ENCODE measurements at places on chromosomes 12 and 14. TPM values are rescaled to one million over a fixed set of nuclear protein-coding genes. Genes with fewer than 3 reads are reported as not detected.

DNA sequence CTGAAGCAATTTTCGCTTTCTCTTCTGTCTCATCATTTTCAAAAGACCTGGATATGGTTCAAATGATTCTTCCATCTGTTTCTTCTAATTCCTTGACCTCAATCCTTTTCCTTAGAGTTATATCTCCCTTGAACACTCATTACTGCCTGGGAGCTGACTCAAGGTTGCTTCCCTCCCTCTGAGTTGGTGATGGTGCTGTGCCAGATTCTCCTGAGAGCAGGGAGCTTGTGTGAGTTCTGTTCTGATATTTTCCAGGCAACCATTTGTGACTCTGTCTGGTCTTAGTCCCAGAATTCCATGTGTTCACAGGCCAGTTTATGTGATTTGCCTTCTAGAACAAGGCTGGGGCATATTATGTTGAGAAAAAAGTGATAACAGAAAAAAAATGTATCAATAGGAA is 505.1 kb upstream of the SYT1 start:
- no peaks in the 10 kb centered on the region for H3K36me3 ChIP-seq
- no peak overlapping the region for H3K27ac ChIP-seq
- no peak overlapping the region for H3K4me3 ChIP-seq
- H3K27me3 ChIP-seq = no peaks in the 10 kb centered on the region
- no peak for DNase-seq

- H3K4me1 ChIP-seq = peaks cover 1% of the 10 kb centered on the region
- peaks cover 2% of the 10 kb centered on the region for H3K36me3 ChIP-seq
- H3K27me3 ChIP-seq = peaks cover 6% of the 10 kb centered on the region
Observed at GRCh38 chr12:94046626-94047410, 101.6 kb upstream of the PLXNC1 start.

DNA sequence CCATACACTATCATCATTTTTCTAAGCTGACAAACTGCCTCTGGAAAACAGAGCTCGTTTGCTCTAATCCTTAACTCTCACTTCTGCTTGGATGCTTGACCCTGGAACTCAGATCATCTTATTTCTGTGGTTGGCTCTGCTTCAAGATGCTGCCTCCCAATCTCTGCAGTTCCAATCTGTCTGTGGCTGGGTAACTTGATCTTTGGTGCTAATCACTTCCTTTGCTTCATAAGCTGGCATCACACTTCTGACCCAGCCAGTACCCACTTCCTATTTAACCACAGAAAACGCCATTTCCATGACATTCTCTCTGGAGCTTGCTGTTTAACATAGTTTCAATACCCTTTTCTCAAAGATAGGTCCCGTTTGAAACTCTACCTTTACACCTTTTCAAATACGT is 254.2 kb downstream of the ACSS3 start:
- H3K27me3 ChIP-seq = no peaks in the 10 kb centered on the region
- H3K36me3 ChIP-seq = no peaks in the 10 kb centered on the region
- H3K4me3 ChIP-seq = no peak overlapping the region
- DNase-seq = no peak
- no peak overlapping the region for H3K27ac ChIP-seq

DNA sequence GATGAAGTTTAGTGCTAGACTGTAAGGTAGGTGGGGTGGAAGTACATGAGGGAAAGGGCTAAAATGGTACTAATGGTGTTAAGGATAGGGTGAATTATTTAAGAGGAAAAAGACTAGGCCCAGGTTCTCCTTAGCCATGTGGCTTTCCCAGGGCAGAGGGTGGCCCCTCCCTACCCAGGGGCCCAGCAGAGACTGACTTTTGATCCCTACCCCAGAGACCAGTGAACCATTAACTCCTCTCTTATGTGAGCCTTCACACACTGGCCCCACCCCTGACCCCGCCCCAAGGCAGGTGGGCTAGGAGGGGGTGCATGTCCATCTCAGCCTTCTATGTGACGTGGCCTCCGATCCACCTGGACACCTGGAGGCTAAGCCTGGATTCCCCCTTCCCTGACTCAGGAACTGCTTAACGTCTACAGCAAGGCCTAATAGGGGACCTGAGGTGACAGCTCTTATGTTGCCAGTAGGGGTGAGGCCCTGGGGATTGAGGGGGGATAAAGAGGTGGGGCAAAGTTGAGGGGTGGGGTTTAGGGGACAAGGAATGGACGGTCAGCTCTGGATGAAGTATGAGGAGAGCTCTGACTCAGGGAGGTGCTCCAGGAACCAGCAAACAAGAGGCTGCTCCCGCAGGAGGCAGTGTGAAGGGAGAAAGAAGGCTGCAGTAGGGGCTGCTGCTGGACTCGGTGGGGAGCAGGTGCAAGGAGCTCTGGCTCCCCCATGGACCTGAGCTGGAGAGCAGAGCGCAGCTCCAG is 757 bp downstream of the SLC39A5 start:
- DNase-seq = no peak
- H3K27ac ChIP-seq = no peak overlapping the region
- no peak overlapping the region for H3K4me3 ChIP-seq
- H3K4me1 ChIP-seq = peaks cover 7% of the 10 kb centered on the region

- no peaks in the 10 kb centered on the region for H3K36me3 ChIP-seq
- H3K4me3 ChIP-seq = no peak overlapping the region
- peaks cover 12% of the 10 kb centered on the region for H3K27me3 ChIP-seq
- no peak for DNase-seq
- no peak overlapping the region for H3K27ac ChIP-seq
Observed at GRCh38 chr14:90114554-90114953, 52.8 kb downstream of the KCNK13 start.

GRCh38 chr14:103657471-103657870 is 28.5 kb downstream of the KLC1 start:
- H3K27me3 ChIP-seq = no peaks in the 10 kb centered on the region
- peaks cover 18% of the 10 kb centered on the region for H3K36me3 ChIP-seq
- H3K27ac ChIP-seq = no peak overlapping the region
- no peak overlapping the region for H3K4me3 ChIP-seq

GRCh38 chr12:71771069-71771468 is 16.4 kb downstream of the RAB21 start:
- no peak overlapping the region for H3K4me3 ChIP-seq
- H3K36me3 ChIP-seq = peaks cover 42% of the 10 kb centered on the region
- peaks cover 5% of the 10 kb centered on the region for H3K4me1 ChIP-seq
- DNase-seq = no peak
- no peak overlapping the region for H3K27ac ChIP-seq

DNA sequence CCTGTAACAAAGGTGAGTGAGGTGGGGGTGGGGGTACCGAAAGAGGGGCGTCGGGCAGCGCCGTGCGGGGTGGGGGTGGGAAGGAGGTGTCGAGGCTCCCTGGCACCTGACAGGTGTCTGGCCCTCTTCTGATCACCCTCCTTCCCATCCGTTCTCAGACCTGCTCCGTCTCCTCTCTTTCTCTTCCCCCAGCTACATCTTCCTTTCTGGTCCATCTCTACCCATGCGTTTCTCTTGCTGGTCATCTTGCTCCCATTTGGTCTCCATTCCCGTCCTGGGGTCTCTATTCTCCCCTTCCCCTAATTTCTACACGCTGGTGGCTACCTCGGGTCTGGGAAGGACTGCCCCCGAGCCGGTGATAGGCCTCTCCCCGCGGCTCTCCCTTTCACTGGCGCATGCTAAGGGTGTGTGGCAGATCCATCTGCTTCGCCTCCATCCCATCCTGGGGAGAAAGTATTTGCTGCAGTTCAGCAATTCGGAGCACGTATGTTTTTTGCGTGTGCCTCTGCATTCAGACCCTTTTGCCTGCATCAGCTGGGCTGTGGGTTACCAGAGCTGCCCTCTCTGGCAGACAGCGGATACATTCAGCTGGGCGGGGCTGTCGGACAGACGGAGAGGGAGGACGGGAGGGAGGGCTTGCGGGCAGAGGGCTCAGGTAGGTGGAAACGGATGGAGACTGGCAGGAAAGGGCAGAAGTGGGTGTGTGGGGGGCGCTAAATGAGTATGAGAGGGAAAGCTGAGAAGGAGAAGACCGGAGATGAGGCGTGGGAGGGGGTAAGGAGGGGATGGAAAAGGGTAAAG is 730 bp downstream of the CLSTN3 start:
- H3K36me3 ChIP-seq = peaks cover 33% of the 10 kb centered on the region
- no peaks in the 10 kb centered on the region for H3K27me3 ChIP-seq
- peak; percentile 71 for DNase-seq
- H3K4me1 ChIP-seq = peaks cover 30% of the 10 kb centered on the region
- peak overlapping the region; percentile 93 for H3K27ac ChIP-seq

DNA sequence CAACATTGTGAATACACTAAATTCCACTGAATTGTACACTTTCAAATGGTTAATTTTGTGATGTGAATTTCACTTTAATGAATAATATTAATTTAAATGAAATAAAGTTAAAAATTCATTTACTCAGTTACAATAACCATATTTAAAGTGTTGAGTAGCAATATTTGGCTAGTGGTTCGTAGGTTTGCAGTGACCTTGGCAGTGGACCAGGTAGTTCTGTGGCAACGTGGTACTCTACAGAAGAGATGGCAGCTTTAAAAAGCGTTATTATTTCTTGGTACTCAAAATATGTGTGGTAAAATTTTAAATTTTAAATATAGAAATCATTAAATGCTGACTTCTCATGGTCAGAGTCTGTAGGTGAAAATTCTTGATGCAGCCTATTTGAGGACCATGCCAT is 51.6 kb downstream of the AEBP2 start:
- no peak overlapping the region for H3K4me3 ChIP-seq
- no peak overlapping the region for H3K27ac ChIP-seq
- peaks cover 14% of the 10 kb centered on the region for H3K4me1 ChIP-seq
- DNase-seq = no peak

- H3K4me3 ChIP-seq = no peak overlapping the region
- H3K36me3 ChIP-seq = no peaks in the 10 kb centered on the region
- H3K27me3 ChIP-seq = no peaks in the 10 kb centered on the region
- H3K27ac ChIP-seq = no peak overlapping the region
- no peaks in the 10 kb centered on the region for H3K4me1 ChIP-seq
- DNase-seq = no peak
Observed at GRCh38 chr12:24111616-24112015, 162.1 kb upstream of the SOX5 start.

DNA sequence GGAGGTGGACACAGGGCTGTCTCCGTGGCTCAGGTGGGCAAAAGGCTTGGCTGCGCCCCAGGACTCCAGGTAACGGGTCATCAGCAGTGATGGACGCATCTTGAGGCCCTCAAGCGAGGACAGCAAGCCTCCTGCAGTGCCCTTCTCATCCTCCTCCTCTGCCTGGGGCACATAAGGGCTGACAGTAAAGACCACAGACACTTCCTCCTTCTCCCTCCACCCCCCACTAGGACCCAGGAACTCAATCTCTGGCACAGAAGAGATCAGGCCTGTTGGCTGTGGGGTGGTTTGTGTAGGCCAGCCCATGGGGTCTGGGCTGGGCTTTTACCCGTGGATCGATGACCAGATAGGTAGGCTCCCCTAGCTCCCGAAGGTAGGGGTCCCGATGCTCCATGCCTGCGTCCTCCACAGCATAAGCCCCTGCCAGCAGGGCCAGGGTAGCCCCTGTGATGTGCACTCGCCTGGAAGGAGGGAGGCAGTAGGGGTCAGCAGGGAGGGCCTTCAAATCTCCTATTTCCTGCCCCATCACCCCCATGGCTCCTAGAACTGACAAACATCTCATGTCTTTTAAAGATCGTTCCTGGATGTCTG is 5.7 kb downstream of the ADCY4 start:
- peak overlapping the region; percentile 50 for H3K27ac ChIP-seq
- H3K27me3 ChIP-seq = peaks cover 22% of the 10 kb centered on the region
- DNase-seq = peak; percentile 40
- H3K36me3 ChIP-seq = no peaks in the 10 kb centered on the region

GRCh38 chr12:2998789-2999264 is 39.6 kb downstream of the TEAD4 start:
- H3K27me3 ChIP-seq = no peaks in the 10 kb centered on the region
- H3K4me1 ChIP-seq = no peaks in the 10 kb centered on the region
- no peak overlapping the region for H3K27ac ChIP-seq
- no peak for DNase-seq
- no peaks in the 10 kb centered on the region for H3K36me3 ChIP-seq

- no peak overlapping the region for H3K27ac ChIP-seq
- DNase-seq = no peak
- H3K36me3 ChIP-seq = no peaks in the 10 kb centered on the region
- H3K27me3 ChIP-seq = peaks cover 11% of the 10 kb centered on the region
Observed at GRCh38 chr12:65327207-65328076, 49.0 kb downstream of the MSRB3 start.

GRCh38 chr12:31011746-31012566 is 61.7 kb upstream of the DDX11 start:
- DNase-seq = no peak
- H3K36me3 ChIP-seq = no peaks in the 10 kb centered on the region
- H3K27ac ChIP-seq = no peak overlapping the region
- H3K4me3 ChIP-seq = no peak overlapping the region
- no peaks in the 10 kb centered on the region for H3K4me1 ChIP-seq

DNA sequence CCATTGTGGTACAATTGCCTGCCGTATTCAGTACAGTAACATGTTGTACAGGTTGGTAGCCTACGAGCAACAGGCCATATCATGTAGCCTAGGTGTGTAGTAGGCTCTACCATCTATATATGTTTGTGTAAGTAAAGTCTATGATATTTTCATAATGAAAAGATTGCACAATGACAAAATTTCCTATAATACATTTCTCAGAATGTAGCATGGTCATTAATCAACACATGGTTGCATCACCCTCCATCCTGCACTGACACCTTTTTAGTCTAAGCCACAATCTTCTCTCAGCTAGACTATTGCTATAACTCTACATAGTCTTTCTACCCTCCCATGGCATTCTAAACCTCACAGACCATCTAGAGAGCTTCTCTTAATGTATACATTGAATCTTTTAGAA is 158.5 kb upstream of the HMGA2 start:
- no peaks in the 10 kb centered on the region for H3K27me3 ChIP-seq
- H3K4me3 ChIP-seq = no peak overlapping the region
- peaks cover 5% of the 10 kb centered on the region for H3K4me1 ChIP-seq
- no peak for DNase-seq
- no peaks in the 10 kb centered on the region for H3K36me3 ChIP-seq
- no peak overlapping the region for H3K27ac ChIP-seq

DNA sequence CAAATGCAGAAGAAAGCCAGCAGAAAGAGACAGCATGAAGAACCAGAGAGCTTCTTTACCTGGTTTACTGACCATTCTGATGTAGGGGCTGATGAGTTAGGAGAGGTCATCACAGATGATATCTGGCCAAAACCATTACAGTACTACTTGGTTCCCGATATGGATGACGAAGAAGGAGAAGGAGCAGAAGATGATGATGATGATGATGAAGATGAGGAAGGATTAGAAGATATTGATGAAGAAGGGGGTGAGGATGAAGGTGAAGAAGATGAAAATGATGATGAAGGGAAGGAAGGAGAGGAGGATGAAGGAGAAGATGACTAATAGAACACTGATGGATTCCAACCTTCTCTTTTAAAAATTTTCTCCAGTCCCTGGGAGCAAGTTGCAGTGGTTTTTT is 178.2 kb upstream of the CRY1 start:
- no peak overlapping the region for H3K4me3 ChIP-seq
- peaks cover 4% of the 10 kb centered on the region for H3K36me3 ChIP-seq
- DNase-seq = no peak

AICDA gene
- not detected for total RNA-seq

POTEG gene
- total RNA-seq = not detected

TTC6 gene
- not detected for total RNA-seq

CLEC7A gene
- 0.36 TPM for total RNA-seq

CD9 gene
- total RNA-seq = 8.8 TPM

CCDC177 gene
- not detected for total RNA-seq

MYH7 gene
- total RNA-seq = not detected

CMTM5 gene
- total RNA-seq = not detected

Measured in activated naive CD8-positive, alpha-beta T cell treated with anti-CD3 and anti-CD28 coated beads, Interleukin-2, amount 10 ng/mL, durations not matched to agents 7 days and 5 days (primary cell).